ENCODE measurements at places on chromosomes 13 and 19.

DNA sequence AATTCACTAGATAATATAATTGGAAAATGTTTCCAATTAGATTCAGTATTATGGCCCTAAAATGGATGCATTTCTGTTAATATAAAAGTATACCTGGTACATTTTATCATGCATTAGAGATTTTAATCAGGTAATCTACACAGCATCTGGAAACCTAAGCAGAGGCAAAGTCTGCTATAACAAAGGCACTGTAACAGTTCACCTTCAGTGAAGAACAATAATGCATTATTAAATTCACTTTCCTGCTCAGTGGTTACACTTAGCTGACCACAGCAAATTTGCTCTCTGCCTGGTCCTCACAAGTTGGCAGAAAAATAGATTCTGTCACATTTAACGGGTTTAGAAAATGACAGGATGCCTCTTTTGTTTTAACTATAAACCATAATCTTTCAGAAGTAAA, 326.9 kb downstream of the DACH1 start:
- no peak for DNase-seq

- DNase-seq, result no peak
Measured at GRCh38 chr19:37936166-37936565, 29.2 kb downstream of the SIPA1L3 start.

DNA sequence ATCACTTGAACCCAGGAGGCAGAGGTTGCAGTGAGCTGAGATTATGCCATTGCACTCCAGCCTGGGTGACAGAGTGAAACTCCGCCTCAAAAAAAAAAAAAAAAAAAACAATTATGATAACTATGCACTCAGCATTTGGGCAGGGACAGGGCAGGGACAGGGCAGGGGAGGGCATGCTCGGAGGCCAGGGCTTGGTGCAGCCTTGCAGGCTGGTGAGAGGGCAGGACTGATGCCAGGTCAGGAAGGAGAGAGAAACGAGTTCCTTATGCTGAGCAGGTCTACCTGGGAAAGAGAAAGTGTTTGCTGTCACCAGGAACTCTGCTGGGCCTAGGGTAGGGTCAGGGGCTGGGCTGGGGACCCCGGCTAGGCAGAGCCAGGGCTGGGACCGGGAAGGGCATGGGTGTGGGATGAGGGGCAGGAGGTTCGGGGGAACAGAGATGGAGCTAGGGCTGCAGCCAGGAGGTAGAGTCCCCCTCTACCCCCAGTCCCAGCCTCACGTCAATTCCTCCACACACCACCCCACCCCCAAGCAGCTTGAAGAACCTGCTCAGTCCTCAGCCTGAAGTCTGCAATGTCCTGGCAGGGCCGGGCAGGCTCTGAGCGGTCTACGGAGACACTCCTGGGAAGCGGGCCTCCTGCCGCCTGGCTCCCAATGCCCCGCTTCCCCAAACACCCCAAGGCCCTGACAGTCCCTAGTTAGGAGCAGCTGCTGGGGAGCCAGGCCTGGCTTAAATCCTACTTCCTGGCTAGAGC, 2.8 kb downstream of the FXYD3 start:
- DNase-seq, result no peak

DNA sequence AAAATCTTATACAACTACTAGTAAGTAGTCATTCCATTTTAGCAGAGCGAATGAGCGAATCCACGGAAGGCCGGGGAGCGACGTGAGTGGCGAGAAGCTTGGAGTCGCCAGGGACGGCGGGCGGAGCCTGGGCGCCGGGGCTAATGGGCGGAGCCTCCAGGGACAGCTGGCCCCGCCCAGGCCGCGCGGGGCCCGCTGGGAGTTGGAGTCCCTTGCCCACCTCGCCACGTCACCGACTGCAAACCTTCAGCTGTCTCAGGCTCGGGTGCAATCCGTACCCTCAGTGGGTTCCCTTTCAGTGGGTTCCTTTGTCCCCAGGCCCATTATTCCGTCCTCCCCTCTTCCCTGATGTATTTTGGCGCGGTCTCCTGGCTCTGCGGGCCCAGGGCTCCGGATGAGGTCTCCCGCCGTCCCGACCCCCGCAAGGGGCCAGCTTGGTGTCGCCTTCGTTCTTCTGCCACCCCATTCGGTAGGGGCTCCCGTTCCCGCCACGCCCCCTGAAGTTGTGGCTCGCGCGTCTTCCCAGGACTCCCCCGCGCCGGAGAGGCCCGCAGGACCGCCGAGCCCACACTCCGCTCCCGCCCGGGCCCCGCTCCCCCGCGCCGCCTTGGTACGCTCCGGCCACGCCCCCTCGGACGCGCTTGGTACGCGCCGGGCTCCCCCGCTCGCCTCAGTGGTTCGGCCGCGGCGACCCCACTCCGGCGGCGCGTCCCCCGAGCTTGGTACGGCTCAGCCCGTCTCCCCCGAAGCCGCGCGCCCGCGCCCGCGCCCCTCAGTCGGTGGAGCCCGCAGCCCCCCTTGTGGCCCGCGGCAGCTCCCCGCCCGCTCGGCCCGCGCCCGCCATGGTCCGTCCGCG, at the start of gene PTOV1:
PTOV1 (plus strand) TSS at position 673 of the 856 bp plus-strand sequence.
- DNase-seq, result peak; percentile 91

GRCh38 chr13:102089177-102089576, 312.7 kb downstream of the FGF14 start:
- DNase-seq, result no peak

GRCh38 chr13:112845511-112846144, 123.4 kb upstream of the MCF2L start:
- no peak for DNase-seq
